Lung (tissue), 17 donors: ENCODE measurements at places on chromosomes 1 and 21.

GRCh38 chr21:14405225-14405624, 22.3 kb upstream of the HSPA13 start:
- DNase-seq, result no peak
- no peak overlapping the region for H3K4me3 ChIP-seq
- H3K36me3 ChIP-seq, result no peaks in the 10 kb centered on the region
- H3K27ac ChIP-seq, result no peak overlapping the region
- H3K4me1 ChIP-seq, result no peaks in the 10 kb centered on the region
- H3K27me3 ChIP-seq, result no peaks in the 10 kb centered on the region

DNA sequence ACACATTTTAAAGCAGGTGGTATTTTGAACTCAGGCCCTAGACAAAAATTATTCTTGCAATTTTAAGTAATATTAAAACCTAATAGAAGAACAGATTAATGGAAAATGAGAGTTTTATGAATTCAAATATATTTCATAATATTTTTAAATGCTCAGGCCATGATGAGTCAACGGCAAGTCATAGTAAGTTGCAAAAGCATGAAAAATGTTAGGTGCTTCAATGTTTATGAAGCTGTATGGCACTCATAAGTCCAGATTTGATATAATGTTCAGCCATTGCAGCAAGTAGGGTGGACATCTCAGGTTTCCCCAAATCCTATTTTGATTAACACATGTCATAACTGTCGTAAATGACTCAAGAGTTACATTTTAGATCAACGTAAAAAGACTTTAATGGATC, 112.6 kb downstream of the GRIK1 start:
- no peak overlapping the region for H3K4me3 ChIP-seq
- H3K36me3 ChIP-seq, result no peaks in the 10 kb centered on the region
- no peak overlapping the region for H3K27ac ChIP-seq
- H3K4me1 ChIP-seq, result no peaks in the 10 kb centered on the region
- no peak for DNase-seq

GRCh38 chr21:16597753-16598152, 868.0 kb downstream of the USP25 start:
- no peaks in the 10 kb centered on the region for H3K36me3 ChIP-seq
- DNase-seq, result no peak
- H3K4me1 ChIP-seq, result no peaks in the 10 kb centered on the region
- no peaks in the 10 kb centered on the region for H3K27me3 ChIP-seq
- H3K4me3 ChIP-seq, result no peak overlapping the region

DNA sequence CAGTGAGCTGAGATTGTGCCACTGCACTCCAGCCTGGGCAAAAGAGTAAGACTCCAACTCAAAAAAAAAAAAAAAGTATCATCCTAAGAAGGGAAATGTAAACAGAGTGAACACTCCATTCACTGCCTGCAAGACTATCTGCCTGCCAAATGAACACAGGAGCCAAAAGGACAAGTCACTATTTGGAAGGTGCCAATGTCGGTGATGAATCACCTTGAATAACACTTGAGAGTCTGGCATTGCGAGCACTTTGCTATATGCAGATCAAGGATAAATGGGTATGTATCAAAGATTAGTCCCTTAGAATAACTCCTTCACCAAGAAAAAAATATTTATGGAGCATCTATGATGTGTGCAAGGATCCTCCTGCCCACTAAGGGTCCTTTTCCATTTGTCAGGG, 6.6 kb downstream of the UBR4 start:
- H3K27ac ChIP-seq, result peak overlapping the region; percentile 61
- no peak for DNase-seq
- H3K4me3 ChIP-seq, result no peak overlapping the region
- H3K4me1 ChIP-seq, result peaks cover 6% of the 10 kb centered on the region
- no peaks in the 10 kb centered on the region for H3K27me3 ChIP-seq

DNA sequence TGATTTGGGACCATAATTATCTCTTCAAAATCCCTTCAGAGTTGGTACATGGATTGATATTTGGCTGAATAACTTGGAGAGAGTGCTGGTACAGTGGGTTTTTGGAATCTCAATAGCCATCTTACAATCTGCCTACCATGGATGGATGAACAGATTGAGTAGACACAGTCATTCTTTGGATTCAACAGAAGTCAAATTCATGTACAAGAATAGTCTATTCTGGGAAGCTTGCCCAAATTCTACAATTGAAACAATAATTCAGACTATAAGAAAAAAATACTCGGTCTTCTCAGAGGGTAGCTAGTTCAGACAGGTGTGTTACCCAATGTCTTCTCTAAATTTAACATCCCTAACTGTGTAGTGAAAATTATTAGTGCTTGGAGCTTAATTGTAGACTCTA, 574.0 kb downstream of the LRRIQ3 start:
- no peak overlapping the region for H3K4me3 ChIP-seq
- H3K27me3 ChIP-seq, result no peaks in the 10 kb centered on the region
- no peaks in the 10 kb centered on the region for H3K4me1 ChIP-seq
- DNase-seq, result no peak
- no peak overlapping the region for H3K27ac ChIP-seq

- H3K36me3 ChIP-seq, result no peaks in the 10 kb centered on the region
- no peaks in the 10 kb centered on the region for H3K4me1 ChIP-seq
- H3K27ac ChIP-seq, result no peak overlapping the region
- no peak for DNase-seq
Measured at GRCh38 chr1:160578175-160578524, 1.1 kb downstream of the CD84 start.

DNA sequence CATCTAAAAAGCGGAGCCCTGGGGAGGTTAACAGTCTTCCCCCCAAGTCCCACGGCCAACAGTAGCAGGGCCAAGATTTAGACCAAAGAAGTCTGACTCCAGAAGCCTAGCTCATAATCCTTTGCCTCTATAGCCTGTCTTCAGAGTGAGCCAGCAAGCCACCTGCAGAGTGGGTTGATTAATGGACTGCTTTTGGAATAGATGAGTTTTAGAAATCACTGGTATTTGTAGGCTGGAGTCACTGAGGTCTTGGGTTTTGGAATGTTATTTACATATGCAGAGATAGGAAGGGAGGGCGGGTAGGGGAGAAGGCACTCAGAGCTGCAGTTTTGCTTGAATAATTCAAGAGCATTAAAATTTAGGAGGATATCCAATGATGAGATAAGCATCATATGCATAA, 90.8 kb upstream of the L1TD1 start:
- H3K36me3 ChIP-seq, result no peaks in the 10 kb centered on the region
- no peak overlapping the region for H3K27ac ChIP-seq
- H3K27me3 ChIP-seq, result no peaks in the 10 kb centered on the region

DNA sequence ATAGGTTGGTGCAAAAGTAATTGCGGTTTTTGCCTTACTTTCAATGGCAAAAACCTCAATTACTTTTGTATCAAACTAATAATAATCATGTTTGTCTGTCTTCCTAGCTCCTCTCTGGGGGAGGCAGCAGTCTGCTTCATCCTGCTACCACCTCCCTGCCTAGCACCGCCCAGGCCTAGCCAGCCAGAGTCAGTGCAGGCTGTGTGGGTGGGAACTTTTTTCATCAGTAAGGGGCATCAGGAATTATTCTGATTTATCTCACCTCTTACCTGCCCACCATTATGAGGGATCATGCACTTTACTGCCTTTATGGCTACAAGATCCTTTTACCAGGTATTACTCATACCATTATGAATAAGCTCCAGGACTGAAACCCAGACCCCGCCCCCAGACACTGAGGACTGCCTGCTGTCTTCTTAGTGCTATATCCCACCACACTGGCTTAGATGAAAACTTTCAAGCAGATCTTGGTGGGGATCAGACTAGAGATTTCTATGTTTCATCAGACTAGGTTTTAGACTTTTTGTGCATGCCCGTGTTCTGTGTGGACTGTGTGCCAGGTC, 116.4 kb downstream of the PBX1 start:
- no peak overlapping the region for H3K4me3 ChIP-seq
- DNase-seq, result no peak
- H3K27me3 ChIP-seq, result no peaks in the 10 kb centered on the region
- H3K36me3 ChIP-seq, result peaks cover 2% of the 10 kb centered on the region
- H3K27ac ChIP-seq, result no peak overlapping the region

GRCh38 chr1:175317309-175317708, 124.7 kb upstream of the KIAA0040 start:
- H3K36me3 ChIP-seq, result no peaks in the 10 kb centered on the region
- H3K27ac ChIP-seq, result no peak overlapping the region
- no peak for DNase-seq
- peaks cover 2% of the 10 kb centered on the region for H3K27me3 ChIP-seq

GRCh38 chr21:41428311-41428710, 2.3 kb downstream of the MX1 start:
- no peak for DNase-seq
- no peaks in the 10 kb centered on the region for H3K36me3 ChIP-seq
- no peak overlapping the region for H3K4me3 ChIP-seq
- H3K4me1 ChIP-seq, result peaks cover 10% of the 10 kb centered on the region
- H3K27ac ChIP-seq, result no peak overlapping the region

GRCh38 chr1:2349806-2350205, 41.5 kb downstream of the MORN1 start:
- no peak overlapping the region for H3K27ac ChIP-seq
- H3K4me3 ChIP-seq, result no peak overlapping the region
- H3K27me3 ChIP-seq, result no peaks in the 10 kb centered on the region
- DNase-seq, result no peak

DNA sequence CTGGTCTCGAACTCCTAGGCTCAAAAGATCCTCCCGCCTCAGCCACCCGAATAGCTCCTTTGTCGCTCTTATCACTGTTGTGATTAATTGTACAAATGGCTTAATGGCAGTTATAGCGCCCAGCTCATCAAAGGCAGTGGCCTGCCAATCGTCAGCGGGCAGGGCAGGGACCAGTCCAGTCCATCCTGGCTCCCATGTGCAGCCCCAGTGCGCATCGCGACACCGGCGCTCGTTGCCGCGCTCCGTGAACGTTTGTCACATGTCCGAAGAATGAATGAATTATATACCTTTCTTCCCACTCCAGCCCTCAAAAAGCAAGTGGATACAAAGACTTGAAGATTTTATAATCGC, 18.4 kb downstream of the MTX1 start:
- H3K4me3 ChIP-seq, result peak overlapping the region; percentile 60
- H3K27ac ChIP-seq, result peak overlapping the region; percentile 86
- no peaks in the 10 kb centered on the region for H3K27me3 ChIP-seq
- peak; percentile 68 for DNase-seq

DNA sequence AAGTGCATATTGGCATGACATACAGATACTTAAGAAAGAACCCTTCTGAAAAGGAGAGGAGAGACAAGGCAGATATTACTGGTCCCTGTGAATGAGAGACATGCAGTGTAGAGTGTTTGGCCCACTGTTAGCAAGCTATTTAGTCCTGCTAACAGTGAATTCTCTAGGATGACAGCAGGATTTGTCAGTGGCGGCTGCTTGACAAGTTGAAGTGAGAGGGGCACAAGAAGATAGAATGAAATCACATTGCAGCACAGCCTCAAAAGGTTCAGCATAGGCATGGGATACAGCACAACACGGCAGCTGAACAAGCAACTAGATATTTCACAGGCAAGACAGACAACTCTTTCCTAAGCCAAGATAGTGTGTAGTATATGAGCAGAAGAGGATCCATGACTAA, 407.9 kb downstream of the PLA2G4A start:
- H3K27me3 ChIP-seq, result no peaks in the 10 kb centered on the region
- no peak overlapping the region for H3K4me3 ChIP-seq
- no peak for DNase-seq
- H3K27ac ChIP-seq, result no peak overlapping the region

DNA sequence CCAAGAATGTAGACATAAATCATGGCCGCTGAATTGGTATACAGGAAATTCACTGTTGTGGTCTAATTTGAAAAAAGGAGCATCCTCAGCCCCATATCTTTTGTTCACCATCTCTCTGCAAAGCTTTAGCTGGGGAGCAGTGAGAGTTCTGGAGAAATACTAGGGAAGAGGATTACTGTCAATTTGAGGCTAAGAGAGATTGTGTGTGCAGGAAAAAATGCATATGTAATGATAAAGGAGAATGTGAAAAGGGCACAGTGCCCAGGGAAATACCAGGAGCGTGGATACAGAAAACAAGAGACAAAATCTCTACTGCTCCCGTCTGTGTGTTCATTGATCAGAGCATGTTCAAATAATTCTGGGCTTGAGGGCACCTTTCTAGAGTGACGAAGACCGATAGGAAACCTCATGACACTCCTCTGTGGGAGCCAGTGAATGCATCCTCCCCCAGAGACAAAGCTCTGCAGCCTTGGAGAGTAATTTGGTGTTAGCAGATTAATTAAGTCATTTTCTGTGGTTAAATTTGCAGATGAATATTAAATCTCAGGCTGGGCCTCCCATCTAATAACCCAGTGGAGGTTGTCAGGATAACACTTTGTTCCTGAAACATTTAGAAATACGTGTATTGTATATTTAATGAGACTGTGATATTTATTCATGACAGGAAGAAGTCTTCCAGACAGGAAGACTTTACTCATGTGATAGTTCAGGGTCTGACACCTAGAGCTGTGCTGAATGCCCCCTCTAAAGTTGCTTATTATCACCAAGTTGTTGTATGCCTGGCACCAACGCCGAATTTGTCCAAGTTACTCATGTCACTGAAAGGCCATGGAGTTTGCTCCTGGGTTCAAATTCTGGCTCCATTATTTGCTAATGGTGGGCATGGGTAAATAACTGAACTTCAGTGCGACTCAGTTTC, 287.3 kb upstream of the SGIP1 start:
- DNase-seq, result no peak
- H3K36me3 ChIP-seq, result no peaks in the 10 kb centered on the region
- no peak overlapping the region for H3K4me3 ChIP-seq

DNA sequence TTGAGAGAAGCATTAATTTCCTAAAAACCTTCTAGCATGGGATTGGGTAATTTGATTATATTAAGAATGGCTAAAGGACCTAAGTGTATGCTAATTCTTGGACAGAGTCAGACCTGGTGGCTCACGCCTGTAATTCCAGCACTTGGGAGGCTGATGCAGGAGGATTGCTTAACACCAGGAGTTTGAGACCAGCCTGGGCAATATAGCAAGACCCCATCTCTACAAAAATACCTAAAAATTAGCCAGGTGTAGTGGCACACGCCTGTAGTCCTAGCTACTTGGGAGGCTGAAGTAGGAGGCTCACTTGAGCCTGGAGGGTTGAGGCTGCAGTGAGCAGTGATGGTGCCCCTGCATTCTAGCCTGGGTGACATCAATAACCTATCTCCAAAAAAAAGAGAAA, 45.9 kb upstream of the BMP8A start:
- H3K27me3 ChIP-seq, result no peaks in the 10 kb centered on the region
- H3K36me3 ChIP-seq, result peaks cover 74% of the 10 kb centered on the region
- no peak overlapping the region for H3K4me3 ChIP-seq
- H3K27ac ChIP-seq, result no peak overlapping the region
- no peak for DNase-seq

DNA sequence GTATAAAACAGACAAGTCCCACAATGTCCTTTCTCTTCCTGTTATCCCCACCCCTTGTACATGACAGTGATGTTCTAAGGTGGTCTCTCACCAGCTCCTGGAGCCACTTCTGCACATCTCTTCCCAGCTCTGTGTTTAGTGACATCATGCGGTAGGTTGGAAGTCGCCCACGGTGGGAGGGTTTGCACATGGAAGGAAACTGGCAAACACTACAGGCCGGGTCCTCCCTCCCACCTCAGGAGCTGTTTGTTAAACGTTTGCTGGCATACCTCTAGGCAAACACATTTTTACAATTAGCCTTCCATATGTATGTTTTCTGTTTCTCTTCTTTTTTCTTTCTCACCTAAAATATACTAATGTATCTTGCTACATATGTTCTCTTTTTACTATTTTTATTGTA, 107.4 kb downstream of the PCBP3 start:
- H3K36me3 ChIP-seq, result no peaks in the 10 kb centered on the region
- no peak overlapping the region for H3K4me3 ChIP-seq
- H3K4me1 ChIP-seq, result no peaks in the 10 kb centered on the region
- H3K27ac ChIP-seq, result no peak overlapping the region
- no peaks in the 10 kb centered on the region for H3K27me3 ChIP-seq
- DNase-seq, result no peak

- H3K27ac ChIP-seq, result no peak overlapping the region
- H3K27me3 ChIP-seq, result no peaks in the 10 kb centered on the region
- peaks cover 8% of the 10 kb centered on the region for H3K4me1 ChIP-seq
- no peak for DNase-seq
Measured at GRCh38 chr1:19003371-19004290, 47.2 kb upstream of the IFFO2 start.
